ENCODE measurements at places on chromosomes 4 and X.

DNA sequence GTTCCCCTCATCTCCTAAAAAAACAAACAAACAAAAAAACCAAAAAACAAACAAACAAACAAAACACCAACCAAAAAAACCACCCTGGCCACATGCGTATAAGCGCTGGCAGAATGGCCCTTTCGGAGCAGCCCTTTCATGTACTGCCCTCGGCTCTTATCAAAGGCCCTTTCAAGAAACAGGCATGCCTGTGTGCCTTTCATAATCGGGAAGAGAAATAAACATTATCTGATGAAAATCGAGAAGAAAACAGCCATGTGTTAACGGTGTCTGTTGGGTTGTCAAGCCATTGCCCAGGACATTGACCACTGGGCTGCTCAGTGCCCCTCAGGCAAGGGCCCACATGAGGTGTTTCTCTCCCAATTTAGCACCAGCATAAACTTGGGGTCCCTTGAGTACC, 68.3 kb downstream of the PJA1 start:
- no peak for DNase-seq

DNA sequence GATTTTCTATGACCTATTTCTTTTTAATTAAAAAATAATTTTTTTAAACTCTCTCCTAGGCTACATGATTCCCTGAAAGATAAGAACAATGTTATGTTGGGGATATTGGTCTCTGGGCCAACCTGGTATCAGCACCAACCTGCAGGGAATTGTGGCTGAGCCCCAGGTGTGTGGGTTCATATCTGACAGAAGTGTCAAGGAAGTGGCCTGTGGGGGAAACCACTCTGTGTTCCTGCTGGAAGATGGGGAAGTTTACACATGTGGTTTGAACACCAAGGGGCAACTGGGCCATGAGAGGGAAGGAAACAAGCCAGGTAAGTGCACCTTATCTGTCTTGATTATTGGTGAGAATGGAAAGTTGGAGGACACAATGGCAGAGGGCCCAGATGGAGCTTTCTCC, 13.5 kb downstream of the HERC3 start:
- no peak for DNase-seq

DNA sequence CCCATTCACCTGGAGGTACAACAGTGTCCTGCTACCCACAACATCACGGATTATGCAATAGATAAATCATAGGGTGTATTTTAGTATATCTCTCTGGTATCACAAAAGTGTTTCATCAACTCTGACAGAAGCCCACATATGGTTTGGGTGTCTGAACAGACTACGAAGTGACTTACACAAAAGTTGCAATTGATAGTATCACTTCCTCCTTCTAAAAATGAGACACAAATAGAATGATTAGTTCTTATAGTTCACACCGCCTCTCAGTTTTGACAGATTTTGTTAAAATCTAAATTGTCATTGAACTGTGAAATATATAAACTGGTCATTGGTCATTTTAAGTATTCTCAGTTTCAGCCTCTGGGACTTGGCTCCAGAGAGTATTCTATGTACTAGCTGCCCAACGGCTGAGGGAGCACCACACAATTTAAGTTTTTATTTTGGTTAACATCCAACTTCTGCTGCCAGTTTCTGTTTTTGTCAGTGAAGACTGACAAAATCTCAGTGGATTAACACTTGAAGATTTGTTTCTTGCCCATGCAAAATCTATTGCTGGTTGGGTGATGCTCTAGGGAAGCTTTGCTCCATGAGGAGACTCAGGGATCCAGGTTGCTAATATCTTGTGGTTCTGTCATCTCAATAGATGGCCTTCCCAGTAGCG, 113.8 kb upstream of the PUDP start:
- no peak for DNase-seq

DNA sequence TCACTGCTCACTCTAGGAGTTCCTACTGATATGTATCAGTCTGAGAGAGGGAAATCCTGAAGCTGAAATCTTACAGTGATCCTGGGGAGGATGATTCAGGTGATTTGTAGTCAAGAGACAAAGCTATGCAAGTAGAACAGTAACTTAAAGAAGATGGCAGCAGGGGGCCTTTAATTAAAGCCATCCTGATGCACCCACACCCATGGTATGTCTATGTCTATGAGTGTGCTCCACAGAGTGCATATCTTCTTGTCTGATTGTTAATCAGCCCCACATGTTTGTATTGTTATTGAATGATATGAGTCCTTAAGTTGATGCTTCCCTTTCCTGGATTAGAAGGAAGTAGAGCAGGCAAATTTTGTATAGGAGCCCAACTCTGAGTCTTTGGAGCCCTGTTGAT, 78.8 kb downstream of the NHS start:
- DNase-seq = no peak

DNA sequence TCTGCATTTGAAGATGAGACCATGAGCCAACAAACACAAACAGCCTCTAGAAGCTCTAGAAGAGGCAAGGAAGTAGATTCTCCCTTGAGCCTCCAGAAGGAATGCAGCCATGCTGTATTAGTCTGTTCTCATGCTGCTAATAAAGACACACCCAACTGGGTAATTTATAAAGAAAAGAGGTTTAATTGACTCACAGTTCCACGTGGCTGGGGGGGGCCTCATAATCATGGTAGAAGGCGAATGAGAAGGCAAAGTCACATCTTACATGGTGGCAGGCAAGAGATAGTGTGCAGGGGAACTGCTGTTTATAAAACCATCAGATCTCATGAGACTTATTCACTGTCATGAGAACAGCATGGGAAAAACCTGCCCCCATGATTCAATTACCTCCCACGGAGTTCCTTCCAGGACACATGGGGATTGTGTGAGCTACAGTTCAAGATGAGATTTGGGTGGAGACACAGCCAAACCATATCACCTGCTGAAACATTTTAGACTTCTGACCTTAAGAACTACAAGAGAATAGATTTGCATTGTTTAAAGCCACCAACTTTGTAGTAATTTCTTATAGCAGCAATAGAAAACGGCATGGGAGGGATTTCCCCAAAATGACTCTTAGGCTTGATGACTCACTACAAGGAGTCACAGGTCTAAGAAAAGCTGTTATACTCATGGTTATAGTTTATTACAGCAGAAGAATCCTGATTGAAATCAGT, 284.4 kb upstream of the SFRP2 start:
- DNase-seq = peak; percentile 17

DNA sequence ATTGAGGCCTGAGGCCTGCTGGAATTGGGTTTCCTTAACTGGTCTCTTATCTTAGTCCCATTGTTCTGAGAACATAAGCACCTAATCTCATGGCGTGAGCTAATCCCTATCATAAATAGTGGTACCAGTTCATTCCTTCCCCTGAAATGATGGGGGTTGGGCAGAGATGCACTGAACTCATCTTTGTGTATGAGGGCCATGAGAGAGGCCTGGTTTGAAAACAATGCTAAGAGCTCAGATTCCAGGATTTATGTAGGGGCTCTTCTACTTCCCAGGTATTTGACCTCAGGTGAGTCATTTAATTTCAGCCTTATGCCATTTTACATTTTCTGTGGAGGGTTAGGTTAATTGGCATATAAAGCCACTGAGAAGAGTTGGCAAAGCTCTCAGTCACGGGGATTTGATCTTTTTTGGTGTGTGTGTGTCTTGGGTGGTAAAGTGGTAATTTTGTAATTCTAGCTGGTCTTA, 4.4 kb downstream of the RBM3 start:
- no peak for DNase-seq

DNA sequence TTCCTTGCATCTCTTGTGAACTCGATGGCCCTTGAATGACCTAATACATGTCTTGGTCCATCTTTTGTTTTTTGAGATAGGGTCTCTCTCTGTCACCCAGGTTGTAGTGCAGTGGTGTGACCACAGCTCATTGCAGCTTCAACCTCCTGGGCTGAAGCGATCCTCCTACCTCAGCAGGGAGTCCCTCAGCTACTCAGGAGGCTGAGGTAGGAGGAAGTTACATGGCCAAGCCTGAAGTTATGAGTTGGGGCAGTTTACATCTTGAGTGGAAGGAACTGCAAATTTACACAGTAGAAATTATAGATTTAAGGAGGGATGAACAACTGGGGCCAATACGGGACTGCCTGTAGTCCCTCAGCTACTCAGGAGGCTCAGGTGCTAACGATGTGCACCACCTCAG, 97.2 kb upstream of the METTL14 start:
- no peak for DNase-seq

DNA sequence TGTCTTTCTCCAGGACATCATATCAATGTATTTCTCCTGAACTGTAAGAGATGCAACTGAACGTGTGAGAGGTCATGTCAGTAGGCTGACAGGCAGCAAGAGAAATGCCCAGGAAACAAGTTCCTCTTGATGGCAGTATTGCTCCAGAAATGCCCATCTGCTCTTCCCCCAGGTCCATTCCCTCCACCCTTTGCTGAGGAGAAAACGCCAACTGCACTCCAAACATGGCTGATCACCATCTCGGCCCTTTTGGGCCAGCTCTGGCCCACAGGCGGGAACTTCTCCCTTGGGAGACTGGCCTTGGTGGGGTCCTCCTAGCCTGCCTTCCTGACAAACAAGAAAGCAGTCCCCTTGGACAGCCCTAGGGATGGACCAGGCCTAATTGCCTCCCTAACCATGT, 276.5 kb upstream of the AGTR2 start:
- no peak for DNase-seq

DNA sequence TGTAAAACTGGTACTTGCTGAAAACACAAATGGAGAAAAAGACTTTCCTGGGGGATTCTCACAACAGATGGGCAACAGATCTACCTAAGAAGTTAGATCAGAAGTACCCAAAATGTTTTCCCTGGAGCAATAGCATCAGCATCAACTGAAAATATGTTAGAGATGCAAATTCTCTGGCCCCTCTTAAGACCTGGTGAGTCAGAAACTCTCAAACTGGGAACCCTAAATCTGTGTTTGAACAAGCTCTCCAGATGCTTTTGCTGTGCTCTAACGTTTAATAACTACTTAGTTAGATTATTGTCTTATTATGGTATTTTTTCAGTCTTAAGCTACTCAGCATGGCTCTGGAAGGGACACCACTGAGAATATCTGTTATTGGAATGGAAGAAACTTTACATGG, 55.2 kb upstream of the TRPC3 start:
- DNase-seq = peak; percentile 24

GRCh38 chr4:84507941-84508340, 8.8 kb upstream of the NKX6-1 start:
- peak; percentile 29 for DNase-seq

GRCh38 chr4:112519689-112520597, 4.0 kb upstream of the NEUROG2 start:
- DNase-seq = no peak

DNA sequence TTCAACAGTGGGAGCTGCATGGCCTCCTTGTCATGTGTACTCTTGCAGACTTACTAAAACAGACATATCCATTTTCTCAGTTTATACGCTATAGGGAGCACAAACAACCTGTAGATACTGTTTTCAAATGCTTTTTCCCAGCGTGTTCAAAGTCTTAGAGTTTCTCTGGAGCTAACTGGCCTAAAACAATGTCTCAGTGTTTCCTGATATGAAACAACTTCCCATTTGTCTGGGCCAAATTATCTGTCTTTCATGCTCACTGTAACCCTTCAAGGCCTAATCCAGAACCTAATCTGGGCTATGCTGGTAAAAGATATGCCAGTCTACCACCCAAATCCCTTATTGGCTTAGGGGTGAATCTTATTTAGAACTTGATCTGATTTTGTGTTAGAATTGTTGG, 38.8 kb downstream of the RAB40A start:
- no peak for DNase-seq

DNA sequence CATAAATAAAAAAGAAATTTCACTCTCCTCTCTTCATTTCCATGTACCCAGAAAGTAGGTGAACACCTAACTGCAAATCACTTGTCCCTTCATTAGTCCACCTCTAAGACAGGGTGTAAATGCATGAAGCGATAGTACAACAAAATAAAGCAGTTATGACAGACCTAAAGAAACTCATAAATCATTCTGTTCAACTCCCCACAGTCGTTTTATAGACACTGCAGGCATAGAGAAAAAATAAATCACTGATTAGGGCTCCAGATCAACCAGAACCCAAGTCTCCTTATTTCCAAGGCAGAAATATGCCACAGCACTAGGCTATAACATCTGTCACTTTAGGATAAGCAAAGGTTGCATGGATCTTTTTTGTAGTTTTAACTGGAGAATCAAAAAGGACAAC, 3.0 kb downstream of the RASGEF1B start:
- DNase-seq = no peak

DNA sequence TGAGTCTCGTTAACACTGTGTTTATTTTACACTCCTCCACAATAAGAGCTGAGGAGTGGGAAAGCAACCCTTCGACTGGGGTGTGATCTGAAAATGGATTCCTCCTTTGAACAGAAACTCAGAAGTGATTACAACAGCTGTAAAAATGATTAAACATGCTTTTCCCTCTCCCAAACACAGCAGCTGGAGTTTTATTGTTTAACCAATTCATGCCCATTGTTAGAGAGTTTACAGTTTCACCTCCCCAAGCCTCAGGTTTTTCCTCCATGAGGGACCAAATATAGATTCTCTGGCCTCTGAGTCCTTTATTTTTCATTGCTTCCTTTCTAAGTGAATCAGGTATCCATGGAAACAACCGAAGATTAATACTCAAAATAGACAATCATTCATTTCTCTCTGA, 263.0 kb upstream of the TAPT1 start:
- DNase-seq = no peak

DNA sequence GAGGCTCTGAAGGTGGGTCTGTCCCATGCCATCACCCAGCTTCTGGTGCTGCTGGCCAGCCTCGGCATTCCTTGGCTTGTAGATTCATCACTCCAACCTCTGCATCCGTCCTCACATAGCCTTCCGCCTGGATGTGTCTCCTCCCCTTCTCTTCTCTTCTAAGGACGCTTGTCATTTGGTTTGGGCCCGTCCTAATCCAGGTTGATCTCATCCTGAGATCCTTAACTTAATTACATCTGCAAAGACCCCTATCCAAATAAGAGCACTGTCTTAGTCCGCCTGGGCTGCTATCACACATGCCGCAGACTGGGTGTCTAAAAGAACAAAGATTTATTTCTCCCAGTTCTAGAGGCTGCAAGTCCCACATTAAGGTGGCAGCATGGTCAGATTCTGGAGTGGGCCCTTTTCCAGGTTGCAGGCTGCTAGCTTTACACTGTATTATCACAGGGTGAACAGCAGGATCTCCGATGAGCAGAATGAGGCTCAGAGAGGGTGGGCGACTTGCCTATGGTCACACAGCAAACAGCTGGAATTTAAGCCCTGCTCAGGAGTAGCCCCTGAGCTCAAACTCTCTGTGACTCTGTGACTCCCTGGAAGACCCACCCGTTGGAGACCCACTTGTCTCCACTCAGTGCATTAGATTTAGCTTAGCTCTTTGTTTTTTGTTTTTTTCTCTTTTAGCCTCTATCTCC, 113.1 kb downstream of the STK32B start:
- DNase-seq = no peak

GRCh38 chr4:40626183-40626990, 3.3 kb downstream of the RBM47 start:
- no peak for DNase-seq

- DNase-seq = no peak
Measured at GRCh38 chr4:142452161-142452855, 393.8 kb downstream of the INPP4B start.

Data from fibroblast of lung (primary cell).